CMK (cell line): ENCODE measurements at places on chromosomes 4 and X.
A peak's percentile ranks its signal among the peaks of the same experiment; 100 is the strongest.

DNA sequence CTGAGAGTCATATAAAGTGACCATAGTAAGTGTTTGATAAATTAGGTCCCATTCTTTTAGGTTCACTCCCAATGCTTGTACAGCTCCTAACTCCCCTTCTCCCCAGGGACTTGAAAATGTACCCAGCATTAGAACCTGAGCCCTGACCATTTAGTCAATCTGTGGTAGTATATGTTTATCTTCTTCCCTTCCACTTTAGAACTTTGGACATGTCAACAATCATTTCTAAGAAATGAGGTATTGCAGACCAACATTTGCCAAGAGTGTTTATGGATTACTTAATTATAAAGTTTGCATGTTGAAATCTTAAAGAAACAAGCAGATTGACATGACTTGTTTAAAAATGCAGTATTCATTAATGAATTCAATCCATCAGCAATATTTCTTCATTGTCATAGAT, 26.0 kb downstream of the AFM start:
- no peak for DNase-seq

- no peak for DNase-seq
Measured at GRCh38 chrX:71365356-71365874, 742 bp upstream of the TAF1 start.

- no peak for DNase-seq
Measured at GRCh38 chr4:59535541-59535940, 1664.6 kb upstream of the ADGRL3 start.

- no peak for DNase-seq
Measured at GRCh38 chr4:7557456-7557855, 122.7 kb upstream of the PSAPL1 start.

GRCh38 chr4:182749667-182750167, 167.5 kb downstream of the DCTD start:
- no peak for DNase-seq

- DNase-seq = no peak
Measured at GRCh38 chrX:69107747-69108401, 57.4 kb downstream of the PJA1 start.

- DNase-seq = no peak
Measured at GRCh38 chrX:87518504-87518903, 902 bp downstream of the KLHL4 start.

DNA sequence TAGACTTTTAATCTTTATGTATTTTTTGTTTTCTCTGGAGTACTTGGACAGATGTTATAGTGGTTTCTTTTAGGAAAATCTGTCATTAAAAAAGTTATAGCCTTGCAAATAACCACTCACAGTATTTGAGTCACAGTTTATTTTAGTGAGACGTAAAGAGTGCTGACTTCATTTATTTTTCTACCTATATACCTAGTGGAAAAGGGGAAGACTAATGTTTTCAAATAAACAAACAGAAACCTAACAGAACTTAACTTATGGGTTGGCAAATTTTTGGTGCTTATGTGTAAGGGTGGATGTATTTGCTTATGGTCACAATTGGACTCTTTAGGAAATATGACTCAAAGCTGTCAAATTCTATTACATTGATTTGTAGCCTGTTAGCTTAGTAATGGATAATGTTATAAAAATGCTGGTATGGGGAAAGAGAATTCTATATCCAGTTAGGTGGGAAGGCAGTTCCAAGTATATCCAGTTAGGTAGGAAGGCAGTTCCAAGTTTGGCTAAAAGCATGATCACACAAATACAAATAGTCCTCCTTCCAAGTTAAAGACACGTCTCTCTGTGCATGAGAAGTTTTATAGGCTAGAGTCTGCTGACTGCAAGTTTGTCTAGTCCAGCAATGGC, 61.9 kb downstream of the SLC9A6 start:
- no peak for DNase-seq

GRCh38 chr4:72118017-72118416, 86.2 kb downstream of the NPFFR2 start:
- DNase-seq = no peak

- no peak for DNase-seq
Measured at GRCh38 chr4:102612824-102613366, 111.7 kb downstream of the NFKB1 start.

DNA sequence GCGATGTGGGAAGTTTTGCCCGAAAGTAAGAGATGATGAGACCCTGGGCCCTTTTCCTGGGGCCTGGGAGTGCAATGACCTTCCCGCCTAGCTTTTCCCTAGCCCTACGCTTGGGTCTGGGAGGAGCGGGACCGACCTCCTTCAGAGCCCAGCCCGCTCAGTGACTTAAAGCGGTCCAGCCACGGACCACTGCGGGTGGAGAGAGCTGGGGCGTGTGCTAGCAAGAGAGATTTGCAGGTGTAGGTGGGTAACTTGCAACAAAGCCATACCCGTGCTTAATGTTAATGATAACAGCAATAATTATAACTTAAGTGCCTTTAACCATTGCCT, 503 bp upstream of the PDE5A start:
- no peak for DNase-seq

DNA sequence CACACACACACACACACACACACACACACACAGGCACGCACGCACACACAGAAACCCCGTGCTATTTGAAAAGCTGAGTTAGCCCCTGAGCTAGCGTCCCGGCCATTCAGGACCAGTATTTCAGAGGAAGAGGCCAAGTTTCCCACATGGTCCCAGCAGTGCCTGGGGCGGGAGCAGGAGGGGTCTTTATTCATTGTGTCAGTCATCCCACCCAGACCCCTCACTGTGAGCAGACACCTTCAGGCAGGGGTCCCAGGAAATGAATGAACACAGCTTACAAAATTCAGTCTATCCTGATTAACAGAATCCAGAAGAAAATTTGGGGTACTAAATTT, 58.1 kb downstream of the ZFYVE28 start:
- DNase-seq = no peak

- no peak for DNase-seq
Measured at GRCh38 chr4:152586668-152587067, 50.8 kb upstream of the FBXW7 start.

DNA sequence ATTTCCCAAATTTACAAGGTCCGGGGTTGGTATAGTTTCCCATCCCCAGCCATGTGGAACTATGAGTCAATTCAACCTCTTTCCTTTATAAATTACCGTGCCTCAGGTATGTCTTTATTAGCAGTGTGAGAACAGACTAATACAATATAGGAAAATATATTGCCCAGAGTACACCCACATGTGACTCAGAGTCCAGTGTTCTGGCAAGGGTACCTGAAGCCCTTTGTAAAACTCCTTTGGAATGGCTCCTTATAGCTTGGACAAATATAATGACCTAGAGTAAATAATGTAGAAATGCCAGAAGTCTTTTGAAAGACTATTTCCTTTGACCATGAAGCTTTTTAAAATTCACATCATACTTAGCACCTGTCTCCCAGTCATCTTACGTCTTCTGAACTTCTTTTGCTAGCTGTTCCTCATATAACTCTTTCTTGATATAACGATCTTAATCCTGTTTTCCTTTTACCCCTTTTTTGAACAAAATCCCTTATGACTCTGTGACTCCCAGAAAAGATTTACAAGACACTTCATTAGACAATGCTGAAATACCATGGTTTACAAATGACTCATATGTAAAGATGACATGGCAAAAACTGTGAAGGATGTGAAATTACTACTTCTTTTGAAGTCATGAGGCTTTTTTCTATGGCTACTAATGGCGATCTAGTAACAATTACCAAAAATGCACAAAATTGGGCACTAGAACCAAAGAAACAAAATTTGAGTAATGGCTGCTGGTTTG, 408.9 kb downstream of the NAP1L3 start:
- no peak for DNase-seq

GRCh38 chr4:142414366-142414990, 431.6 kb downstream of the INPP4B start:
- no peak for DNase-seq

DNA sequence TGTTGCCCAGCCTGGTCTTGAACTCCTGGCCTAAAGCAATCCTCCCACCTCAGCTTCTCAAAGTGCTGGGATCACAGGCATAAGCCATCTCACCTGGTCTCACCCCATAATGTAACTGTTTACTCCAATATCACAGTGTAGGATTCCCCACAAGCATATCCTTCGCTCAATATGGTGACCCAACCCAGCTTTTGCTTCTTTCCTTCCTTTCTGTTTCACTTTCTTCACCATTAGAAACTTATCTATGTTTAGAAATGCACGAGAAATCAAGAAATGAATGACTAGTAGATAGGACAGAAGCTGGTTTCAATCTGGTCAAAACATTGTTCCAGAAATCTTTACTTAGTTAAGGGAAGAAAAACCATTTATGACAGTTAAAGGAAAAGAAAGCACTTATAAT, 18.9 kb downstream of the TSPAN5 start:
- no peak for DNase-seq

- no peak for DNase-seq
Measured at GRCh38 chrX:40694802-40695201, 40.5 kb downstream of the MED14 start.

DNA sequence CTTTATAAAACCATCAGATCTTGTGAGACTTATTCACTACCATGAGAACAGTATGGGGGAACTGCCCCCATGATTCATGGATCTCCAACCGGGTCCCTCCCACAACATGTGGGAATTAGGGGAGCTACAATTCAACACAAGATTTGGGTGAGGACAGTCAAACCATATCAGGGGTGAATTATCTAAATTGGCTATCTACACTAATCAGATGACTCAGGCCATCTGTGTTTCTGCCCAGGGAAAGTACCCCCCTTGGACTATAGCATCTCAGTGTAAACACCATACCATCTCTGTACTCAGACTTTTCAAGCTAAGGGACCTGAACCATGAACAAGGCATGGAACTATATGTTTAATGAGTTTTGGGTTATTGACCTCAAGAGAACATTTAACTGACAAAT, 76.8 kb downstream of the LNX1 start:
- DNase-seq = no peak

- no peak for DNase-seq
Measured at GRCh38 chrX:73214426-73215094, at the start of gene NAP1L2. NAP1L2 (minus strand) TSS chrX:73214851; CDS start chrX:73214492, 359 bp downstream.

GRCh38 chr4:124711471-124712371, 811 bp downstream of the ANKRD50 start:
- peak; percentile 54 for DNase-seq
